Epithelial cell of alveolus of lung (primary cell): ENCODE measurements at places on chromosomes 6 and 20. TPM values are rescaled to one million over a fixed set of nuclear protein-coding genes. Genes with fewer than 3 reads are reported as not detected.

The FLRT3 gene
- 4.8 and 7.7 TPM in 2 replicates for total RNA-seq

The TBX18 gene
- total RNA-seq = 2.7 and 7.0 TPM in 2 replicates

The TTLL9 gene
- not detected in 2 replicates for total RNA-seq

The CST8 gene
- total RNA-seq = not detected in 2 replicates

The IL17F gene
- total RNA-seq = not detected in 2 replicates

The PLCB1 gene
- 4.9 and 7.0 TPM in 2 replicates for total RNA-seq

The HTR1E gene
- not detected in 2 replicates for total RNA-seq

The ANKRD66 gene
- total RNA-seq = not detected in 2 replicates

The ZSCAN31 gene
- total RNA-seq = 1.9 and 5.1 TPM in 2 replicates

The MYL9 gene
- 31.4 and 150 TPM in 2 replicates for total RNA-seq

The CLVS2 gene
- under 0.01 TPM in 1 of 2 replicates, not detected in the other for total RNA-seq

The SMLR1 gene
- total RNA-seq = not detected in 2 replicates

The CABLES2 gene
- 3.0 and 3.7 TPM in 2 replicates for total RNA-seq

The LPA gene
- total RNA-seq = not detected in 2 replicates

The GTSF1L gene
- not detected in 2 replicates for total RNA-seq

The SNAP91 gene
- under 0.01 and 0.52 TPM in 2 replicates for total RNA-seq

The KCNK15 gene
- total RNA-seq = not detected in 2 replicates

The MCHR2 gene
- not detected in 2 replicates for total RNA-seq

The VEGFA gene
- total RNA-seq = 102 and 183 TPM in 2 replicates

The KCNQ2 gene
- not detected in 2 replicates for total RNA-seq

The FITM2 gene
- 3.6 and 6.4 TPM in 2 replicates for total RNA-seq

The WFDC5 gene
- total RNA-seq = not detected in 2 replicates

The DLL1 gene
- total RNA-seq = 0.65 and 5.9 TPM in 2 replicates
